ENCODE measurements at places on chromosomes 2 and 18.

GRCh38 chr18:66867653-66868052, 263.8 kb upstream of the CDH19 start:
- no peak for DNase-seq

DNA sequence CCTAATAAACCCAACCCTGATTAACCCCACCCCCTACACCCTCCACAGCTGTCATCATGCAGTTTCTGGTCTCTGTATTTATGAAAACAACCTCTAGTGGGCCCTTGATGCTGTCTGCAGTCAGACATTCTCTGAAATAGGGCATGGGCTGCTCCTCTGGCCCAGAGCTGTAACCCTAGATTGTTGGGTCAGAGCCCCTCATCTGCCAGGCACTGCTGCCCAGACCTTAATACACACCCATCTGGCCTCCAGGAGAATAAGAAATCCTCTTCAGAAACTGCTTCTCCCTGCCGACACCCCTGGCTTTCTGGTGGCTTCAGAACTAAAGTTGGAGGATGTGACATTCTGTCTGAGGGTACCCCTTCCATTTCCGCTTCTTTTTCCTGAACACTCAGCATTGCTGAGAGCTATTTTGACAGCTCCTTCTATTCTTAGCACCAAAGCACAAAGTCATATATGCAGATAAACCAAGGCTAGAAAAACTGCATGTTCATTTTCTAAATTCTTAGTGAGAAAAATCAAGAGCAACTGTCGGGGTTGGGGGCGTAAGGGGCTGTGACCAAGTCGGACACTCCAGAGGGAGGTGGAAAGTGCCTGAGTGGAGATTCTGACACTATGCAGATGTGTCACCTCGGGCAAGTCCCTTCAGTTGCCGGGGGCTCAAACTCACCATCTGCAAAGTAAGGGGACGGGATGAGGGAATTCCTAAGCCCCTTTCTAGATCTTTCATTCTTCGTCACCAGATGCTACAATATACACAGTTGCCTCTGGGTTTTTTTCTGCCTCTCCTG, 28.7 kb downstream of the SRSF7 start:
- no peak for DNase-seq

DNA sequence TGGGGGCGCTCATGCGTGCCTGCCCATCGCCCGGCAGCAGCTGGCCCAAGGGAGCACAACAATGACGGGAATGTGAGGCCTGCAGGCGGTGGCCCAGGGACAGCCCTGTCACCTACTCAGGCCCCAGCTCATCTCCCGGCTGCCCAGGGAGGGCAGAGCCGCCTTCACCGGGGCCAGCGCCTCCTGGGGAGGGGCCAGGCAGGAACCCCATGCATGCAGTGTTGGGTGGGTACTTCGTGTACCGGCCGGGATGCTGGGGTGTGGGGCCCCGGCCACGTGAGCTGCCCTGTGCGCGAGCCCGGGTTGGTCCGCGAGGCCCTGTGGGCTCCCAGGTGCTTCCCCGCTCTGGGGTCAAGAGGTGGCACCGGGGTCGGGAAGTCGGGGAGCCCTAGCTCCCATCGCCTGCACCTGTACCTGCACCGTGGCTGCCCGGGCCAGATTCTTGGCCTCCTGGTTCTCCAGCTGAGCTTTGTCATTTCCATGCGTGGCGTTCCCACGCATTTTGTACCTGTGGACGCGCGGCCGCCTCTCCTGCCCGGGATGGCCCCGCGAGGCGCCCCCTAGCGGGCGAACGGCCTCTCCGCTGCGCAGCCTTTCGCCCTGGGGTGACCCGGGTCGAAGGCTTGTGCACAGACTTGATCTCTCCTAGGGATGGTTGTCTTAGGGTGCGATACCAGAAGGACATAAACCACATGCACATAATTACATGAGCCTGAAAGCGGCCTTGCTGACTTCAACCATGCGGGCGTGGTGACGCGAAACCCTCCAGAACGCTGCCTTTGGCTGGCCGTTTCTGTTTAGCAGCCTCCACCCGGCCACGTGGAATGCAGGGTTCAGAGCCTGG, 950 bp downstream of the KLHL30 start:
- peak; percentile 59 for DNase-seq

DNA sequence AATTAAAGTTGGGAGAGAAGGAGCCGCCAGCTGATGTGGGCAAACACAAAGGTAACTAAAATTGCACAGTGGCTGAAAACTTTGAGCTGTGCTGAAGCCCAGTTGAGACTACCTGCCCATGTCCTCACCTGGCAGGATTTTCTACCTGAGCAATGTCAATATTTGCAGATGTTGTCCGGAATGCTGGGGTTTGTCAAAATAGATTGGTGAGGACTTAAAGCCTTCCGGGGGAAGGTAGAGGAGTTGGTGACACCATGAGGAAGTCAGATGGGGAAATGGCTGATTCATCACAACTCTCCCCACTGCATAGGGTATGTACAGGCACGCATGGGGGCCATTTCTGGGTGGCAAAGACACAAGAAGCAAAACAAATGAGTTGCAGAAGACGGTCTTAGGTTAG, 114.9 kb downstream of the ALK start:
- DNase-seq, result no peak
